ENCODE measurements at places on chromosomes 4 and X. TPM values are rescaled to one million over a fixed set of nuclear protein-coding genes. Genes with fewer than 3 reads are reported as not detected.

The CYTL1 gene
- total RNA-seq, result 0.15 TPM

The ZNF157 gene
- under 0.01 TPM for total RNA-seq

The NALF2 gene
- not detected for total RNA-seq

The TCEANC gene
- 3.3 TPM for total RNA-seq

The CYBB gene
- total RNA-seq, result under 0.01 TPM

The ALAS2 gene
- not detected for total RNA-seq

The RBMXL3 gene
- total RNA-seq, result not detected

The DUX4 gene
- total RNA-seq, result not detected

The POF1B gene
- not detected for total RNA-seq

The MAGEC2 gene
- total RNA-seq, result not detected

The SMR3B gene
- not detected for total RNA-seq

The SHROOM2 gene
- under 0.01 TPM for total RNA-seq

The GAGE2A gene
- total RNA-seq, result not detected

The DCAF4L1 gene
- total RNA-seq, result under 0.01 TPM

The ZGRF1 gene
- total RNA-seq, result 3.0 TPM

The CSAG1 gene
- total RNA-seq, result not detected

The LONRF3 gene
- 0.33 TPM for total RNA-seq

The CXCL6 gene
- total RNA-seq, result 3.5 TPM

The MAGED4 gene
- total RNA-seq, result 34.0 TPM

The RPS6KA6 gene
- total RNA-seq, result 3.1 TPM

The CFP gene
- 0.33 TPM for total RNA-seq

The ZFP92 gene
- total RNA-seq, result under 0.01 TPM

The ZDHHC15 gene
- under 0.01 TPM for total RNA-seq

The FDCSP gene
- not detected for total RNA-seq

The HPSE gene
- 1.6 TPM for total RNA-seq
